Panc1 (cell line): ENCODE measurements at places on chromosomes 4 and X. TPM values are rescaled to one million over a fixed set of nuclear protein-coding genes. Genes with fewer than 3 reads are reported as not detected.
A peak's percentile ranks its signal among the peaks of the same experiment; 100 is the strongest.

GRCh38 chr4:121717680-121718237 is 21.0 kb upstream of the ANXA5 start:
- DNase-seq = no peak

DNA sequence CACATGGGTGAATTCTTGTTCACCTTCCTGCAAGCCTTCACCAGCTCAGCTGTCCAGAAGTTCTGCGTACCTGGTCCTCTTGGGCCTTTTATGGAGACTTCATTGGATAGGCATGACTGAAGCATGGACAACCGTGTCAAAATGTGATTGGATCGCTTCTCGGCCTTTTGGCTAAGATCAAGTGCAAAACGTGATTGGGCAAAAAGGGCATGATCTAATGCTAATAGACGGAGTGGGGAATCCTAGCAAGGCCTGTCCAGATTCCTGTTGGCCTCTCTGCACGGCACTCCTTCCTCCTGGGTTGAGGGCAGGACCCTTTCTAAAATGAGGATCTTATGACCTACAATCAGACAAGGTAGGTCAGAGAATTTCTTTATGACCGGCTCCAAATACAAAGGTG is 24.9 kb downstream of the PRDX4 start:
- no peak for DNase-seq

GRCh38 chrX:40734971-40735324 is 394 bp downstream of the MED14 start:
- no peak for DNase-seq

DNA sequence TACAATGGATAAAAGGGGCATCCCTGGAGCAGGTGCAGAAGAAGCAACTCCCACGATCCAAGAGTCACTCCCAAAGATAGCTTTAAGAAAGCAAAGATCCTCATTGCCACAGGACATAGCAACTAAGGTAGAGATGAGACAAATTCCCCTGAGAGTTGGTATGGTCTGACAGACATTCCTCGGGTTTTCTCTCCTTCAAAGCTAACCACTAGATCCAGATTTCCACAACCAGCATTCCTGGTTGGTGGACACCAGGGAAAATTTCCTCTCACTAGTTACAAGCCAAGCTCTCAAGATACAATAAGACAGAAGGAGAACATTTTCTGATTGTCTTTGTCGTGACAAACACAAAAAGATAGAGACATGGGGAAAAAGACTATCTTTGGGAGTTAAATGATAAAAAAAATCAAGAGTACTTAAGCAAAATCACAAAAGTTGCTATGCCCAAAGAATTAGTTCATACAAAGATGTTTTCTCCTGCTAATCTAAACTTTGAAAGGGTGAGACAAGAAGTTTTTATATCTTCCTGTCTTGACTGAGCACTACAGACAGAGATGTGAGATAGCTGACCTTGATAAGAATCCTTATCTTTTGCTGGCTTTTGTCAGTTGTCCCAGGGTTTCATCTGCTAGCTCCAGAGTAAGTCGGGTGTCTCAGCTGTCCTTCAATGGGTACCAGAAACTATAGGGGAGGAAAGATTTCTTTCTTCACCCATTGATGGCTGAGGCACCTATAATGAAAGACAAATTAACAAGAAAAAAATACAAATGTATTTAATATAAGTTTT is 200.5 kb downstream of the CENPC start:
- no peak for DNase-seq

The XPNPEP2 gene
- not detected for total RNA-seq

DNA sequence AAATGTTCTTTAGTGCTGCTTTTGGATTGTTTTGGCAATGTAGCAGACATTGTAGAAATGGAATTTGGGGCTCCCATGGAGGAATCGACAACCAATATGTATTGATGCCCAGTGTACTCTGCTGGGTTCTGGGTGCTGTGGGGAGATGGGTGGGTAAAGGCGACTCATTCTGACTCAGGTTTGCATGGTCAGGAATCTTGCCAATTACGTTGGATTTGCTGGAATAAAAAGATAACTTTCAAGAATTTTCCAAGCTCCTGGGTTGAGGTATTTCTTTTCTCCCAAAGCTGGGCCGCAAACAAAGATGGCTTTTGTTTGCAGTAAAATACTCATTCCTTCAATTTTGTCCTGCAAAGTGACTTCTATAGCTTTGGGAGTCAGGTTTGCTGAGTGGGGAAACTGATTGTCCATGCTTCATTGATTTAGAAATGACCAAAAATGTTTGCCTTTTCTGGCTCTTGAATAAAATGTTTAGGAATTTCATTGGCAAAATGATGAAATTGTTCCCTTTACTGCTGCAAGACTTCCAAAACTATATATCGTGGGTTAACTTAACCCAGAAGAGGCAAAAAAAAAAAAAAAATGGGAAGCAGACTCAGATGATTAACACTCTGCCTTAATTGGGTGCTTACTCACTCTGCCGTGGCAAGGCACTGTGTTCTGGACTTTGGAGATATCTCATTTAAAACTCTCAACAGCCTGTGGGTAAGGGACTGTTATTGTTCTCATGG is 57.0 kb downstream of the RTL9 start:
- DNase-seq = no peak

The TMEM150C gene
- total RNA-seq = 1.8 TPM

The PKD2 gene
- 21.7 TPM for total RNA-seq

The BANK1 gene
- total RNA-seq = 3.3 TPM

DNA sequence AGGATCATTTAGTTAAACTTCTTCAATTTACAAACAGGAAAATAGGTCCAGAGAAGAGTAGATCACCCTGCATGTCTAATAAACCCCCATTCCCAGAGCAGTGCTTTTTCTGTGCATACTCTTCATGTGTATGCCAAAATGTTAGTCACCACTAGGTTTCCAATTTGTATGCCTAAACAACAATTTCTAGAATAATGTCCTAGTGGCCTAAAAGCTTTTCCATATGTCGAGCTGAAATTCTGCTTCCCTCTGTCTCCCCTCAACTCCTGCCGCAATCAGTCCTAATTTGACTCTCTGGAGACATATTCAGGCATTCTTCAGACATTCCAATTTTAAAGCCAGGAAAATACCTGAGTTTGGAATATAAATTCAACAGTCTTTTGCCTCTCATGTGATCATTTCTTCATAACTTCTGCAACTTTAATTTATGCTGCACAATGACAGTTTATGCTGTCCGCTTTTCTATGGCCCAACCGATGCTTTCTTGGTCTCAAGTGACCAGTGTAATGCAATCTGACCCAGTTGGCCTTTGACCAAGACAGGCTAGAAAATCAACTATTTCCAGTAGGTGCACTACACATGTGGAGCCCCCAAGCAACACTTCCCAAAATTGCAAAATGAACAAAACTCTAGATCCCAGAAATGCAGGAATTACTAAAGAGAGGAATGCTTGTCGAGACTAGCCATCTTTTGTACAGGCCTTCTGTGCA is 122.9 kb upstream of the FMR1 start:
- DNase-seq = no peak

- no peak for DNase-seq
Measured at GRCh38 chr4:180564026-180564425, 1679.2 kb upstream of the TENM3 start.

- no peak for DNase-seq
Measured at GRCh38 chrX:100710816-100711215, 21.1 kb downstream of the SYTL4 start.

The ETDA gene
- total RNA-seq = not detected

GRCh38 chr4:151744614-151745013 is 16.2 kb downstream of the GATB start:
- peak; percentile 79 for DNase-seq

GRCh38 chrX:68651110-68651509 is 3.6 kb downstream of the STARD8 start:
- DNase-seq = no peak

GRCh38 chr4:54566608-54567007 is 91.1 kb upstream of the KIT start:
- no peak for DNase-seq

GRCh38 chr4:79756140-79756895 is 316.7 kb downstream of the ANTXR2 start:
- DNase-seq = no peak

DNA sequence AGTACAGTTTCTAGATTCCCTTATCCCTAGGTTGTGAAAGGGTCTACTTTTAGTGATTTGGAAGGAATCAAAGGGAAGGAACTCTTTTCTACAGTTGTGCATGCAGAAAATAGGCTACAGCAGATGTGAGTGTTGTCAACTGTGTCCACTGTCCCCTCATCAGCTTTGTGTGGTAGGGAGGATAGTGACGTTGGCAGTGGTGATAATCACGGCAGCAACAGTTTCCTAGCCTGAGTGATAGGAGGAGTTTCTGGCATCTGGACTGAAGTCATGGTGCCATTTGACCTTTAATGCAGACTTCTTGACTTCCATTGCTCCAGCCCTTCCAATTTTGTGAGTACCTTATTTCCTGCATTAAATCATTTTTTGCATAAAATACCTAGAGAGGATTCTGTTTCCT is 39.3 kb downstream of the SRPX start:
- no peak for DNase-seq

The PDCL2 gene
- not detected for total RNA-seq

The F8A2 gene
- total RNA-seq = not detected

GRCh38 chr4:180285796-180286195 is 1957.4 kb upstream of the TENM3 start:
- no peak for DNase-seq

The RXFP1 gene
- total RNA-seq = not detected

DNA sequence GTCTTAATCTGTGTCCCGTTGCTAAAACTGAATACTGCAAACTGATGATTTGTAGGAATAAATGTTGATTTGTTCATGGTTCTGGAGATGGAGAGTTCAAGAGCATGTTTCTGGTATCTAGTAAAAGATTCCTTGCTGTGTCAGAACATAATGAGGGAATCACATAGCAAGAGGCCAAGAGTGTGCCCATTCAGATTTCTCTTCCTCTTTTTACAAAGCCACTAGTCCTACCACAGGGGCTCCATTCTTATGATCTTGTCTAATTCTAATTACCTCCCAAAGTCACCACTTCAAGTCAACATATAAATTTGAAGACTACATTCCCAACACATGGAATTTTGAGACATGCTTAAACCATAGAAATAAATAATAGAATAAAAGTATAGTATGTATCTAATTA is 608.8 kb upstream of the EPHA5 start:
- DNase-seq = no peak

DNA sequence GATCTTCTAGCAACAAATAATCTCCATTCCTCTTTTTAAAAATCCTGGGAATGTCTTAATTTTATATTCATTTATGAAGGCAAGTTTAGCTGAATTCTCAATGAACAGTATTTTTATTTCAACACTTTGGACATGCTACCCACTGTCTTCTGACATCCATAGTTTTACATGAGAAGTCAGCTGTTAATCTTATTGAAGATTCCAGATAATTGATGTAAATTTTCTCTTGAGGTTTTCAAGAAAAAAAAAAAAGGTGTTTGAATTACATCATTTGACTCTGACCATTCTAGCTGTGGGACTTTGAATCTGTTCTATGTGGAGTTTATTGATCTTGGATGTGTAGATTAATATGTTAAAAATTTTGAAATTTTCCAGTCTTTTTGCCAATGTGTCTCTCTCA is 28.0 kb downstream of the PDHA2 start:
- no peak for DNase-seq

DNA sequence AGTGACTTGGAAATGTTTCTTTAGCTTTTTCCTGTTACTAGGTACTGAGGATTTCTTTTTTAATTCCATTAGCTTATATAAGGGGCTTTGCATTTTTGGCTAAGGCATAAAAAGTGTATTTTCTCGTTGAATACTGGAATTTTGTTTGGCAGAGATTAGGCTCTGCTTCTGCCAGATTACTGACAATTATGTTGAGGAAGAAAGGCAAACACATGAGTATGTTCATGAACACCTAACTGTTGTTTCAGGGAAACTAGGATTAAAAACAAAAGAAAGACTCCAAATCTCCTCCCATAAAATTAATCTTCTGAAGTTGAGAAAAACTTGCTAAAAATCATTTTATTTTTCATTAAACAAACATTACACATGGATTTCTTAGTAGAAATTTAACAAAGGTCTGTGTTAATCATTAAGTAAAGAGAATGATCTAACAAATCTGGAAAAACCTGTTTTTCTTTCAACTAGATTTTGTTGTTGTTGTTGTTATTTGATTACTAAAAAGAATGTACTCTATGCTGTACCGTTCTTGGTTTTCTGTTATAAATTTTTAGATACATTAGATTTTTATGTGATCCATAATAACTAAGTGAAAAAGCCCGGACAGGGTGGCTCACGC is 43.3 kb upstream of the STAG2 start:
- no peak for DNase-seq

- no peak for DNase-seq
Measured at GRCh38 chrX:47221756-47222155, 3.3 kb downstream of the CDK16 start.

The HERC3 gene
- total RNA-seq = 1.1 TPM

DNA sequence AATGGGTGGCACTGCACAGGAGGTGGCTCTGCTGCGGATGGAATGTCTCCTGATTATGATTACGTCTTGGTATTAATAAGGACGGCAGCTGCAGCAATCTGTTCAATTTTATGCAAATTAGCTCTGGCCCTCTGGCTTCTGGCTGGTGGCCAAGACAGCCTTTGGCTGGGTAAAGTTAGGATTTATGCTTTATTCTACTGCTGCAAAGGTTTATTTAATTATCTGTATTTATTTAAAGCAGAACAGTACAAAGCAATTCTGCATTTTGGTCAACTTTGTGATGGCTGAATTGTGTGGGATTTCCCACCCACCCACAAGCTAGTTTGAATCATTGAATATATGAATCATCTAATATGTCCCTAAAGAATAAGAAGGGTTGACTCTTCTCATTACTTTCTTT is 745.6 kb upstream of the FAM241A start:
- DNase-seq = no peak

DNA sequence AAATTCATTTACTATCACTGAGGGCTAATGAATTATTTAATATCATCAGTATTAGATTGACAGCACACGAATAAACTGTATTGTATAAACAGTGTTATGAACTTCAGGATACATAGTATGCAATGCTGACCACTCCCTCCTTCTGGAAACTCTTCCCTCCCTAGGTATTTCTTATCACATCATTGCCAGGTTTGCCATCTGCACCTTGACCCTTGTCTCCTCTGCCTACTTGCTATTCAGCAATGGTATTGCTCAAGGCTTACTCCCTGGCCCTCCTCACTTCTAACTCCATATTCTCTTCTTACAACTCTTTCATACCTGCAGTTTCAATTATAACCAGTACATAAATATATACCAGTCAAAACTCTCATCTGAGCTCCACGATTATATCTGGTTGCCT is 38.9 kb downstream of the ATP8A1 start:
- no peak for DNase-seq

DNA sequence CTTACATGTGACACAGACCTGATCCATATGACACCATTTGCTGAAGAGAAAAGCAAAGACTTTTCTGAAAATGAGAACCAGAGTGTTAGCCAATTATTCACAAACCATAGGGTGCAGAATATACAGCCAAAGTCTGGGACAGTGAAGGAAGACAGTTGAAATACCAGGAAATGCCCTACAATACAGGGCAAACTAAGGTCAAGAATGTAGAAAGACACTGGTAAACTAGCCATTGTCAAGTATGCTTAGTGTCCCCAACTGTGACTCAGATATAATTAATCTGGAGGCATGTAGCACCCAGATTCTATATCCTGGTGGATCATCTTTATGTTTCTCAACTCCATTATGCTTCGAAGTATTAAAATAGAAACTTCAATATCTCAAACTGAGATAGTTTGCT is 200.9 kb upstream of the FSTL5 start:
- no peak for DNase-seq

The ZMAT1 gene
- 5.7 TPM for total RNA-seq
